ENCODE measurements at places on chromosomes 3 and 15. TPM values are rescaled to one million over a fixed set of nuclear protein-coding genes. Genes with fewer than 3 reads are reported as not detected.

SNAPC5 gene
- polyA plus RNA-seq, result 33.7 TPM

BNIP2 gene
- 44.4 TPM for polyA plus RNA-seq

GCNT3 gene
- polyA plus RNA-seq, result 0.23 TPM

ATP13A5 gene
- polyA plus RNA-seq, result 0.63 TPM

- DNase-seq, result no peak
Measured at GRCh38 chr3:124246949-124247348, 255.0 kb upstream of the ROPN1 start.

DNA sequence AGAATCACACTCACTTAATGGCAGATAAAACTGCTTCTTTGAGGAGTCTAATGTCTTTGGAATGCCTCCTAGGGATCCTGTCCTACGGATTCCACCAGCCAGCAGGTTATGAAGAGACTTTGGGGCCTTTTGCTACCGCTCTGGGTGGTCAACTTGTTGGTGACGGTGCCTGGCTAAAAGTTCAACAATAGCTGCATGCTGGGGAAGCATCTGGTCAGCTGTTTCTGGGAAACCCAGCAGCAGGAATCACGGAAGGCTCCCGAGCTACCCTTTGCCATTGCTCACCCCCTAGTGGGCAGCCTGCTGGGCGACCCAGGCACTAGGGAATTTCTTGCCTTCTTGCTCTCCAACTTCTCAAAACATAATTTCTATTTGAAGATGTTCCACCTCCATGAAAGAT is 263.3 kb downstream of the NEK10 start:
- DNase-seq, result no peak

DNA sequence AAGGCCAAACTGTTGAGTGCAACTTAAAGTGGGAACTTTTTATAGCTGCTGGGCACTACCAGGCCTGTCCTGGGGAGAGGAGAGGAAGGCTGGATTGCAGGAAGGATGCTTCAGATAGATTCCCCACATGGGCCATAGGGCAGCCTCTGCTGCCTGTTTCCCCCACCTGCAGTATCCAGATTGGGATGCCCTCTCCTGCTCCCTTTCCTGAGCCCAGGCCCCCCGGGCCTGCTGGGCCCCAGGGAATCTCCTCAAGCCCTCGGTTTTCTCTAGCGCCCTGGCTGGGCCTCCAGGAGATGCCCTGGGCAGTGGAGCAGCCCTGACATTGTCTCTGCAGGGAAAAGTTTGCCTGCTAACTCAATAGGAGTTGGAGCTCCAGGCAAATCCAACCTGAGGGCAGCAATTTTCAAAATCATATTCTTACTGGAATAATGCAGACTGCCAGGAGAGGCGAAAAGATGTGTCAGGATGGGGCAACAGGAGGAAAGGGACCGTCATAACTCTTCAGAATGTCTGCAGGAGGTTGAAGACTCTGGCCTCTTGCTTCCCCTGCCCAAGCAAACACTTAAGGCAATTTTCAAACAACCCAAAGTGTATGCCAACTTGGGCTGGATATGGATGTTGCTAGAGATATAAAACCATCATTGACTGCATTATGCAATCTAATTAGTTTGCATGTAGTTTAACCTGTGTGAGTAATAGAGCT is 4.4 kb downstream of the NR2F2 start:
- DNase-seq, result no peak

- DNase-seq, result no peak
Measured at GRCh38 chr15:68792901-68793766, 27.6 kb downstream of the ANP32A start.

GRCh38 chr15:56094171-56094570 is 100.8 kb upstream of the NEDD4 start:
- DNase-seq, result no peak

DNA sequence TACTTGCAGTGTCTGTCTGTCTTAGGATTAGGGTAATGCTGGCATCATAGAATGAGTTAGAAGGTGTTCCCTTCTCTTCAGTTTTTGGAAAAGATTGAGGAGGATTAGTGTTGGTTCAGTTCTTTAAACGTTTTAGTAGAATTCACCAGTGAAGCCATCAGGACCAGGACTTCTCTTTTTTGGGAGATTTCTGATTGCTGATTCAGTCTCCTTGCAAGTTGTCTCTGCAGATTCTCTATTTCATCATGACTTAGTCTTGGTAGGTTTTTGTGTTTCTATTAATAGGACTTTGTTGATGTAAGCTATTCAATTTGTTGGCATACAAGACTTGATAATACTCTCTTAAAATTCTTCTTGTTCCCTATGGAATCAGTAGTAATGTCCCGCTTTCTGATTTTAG is 48.9 kb downstream of the STT3B start:
- no peak for DNase-seq

DNA sequence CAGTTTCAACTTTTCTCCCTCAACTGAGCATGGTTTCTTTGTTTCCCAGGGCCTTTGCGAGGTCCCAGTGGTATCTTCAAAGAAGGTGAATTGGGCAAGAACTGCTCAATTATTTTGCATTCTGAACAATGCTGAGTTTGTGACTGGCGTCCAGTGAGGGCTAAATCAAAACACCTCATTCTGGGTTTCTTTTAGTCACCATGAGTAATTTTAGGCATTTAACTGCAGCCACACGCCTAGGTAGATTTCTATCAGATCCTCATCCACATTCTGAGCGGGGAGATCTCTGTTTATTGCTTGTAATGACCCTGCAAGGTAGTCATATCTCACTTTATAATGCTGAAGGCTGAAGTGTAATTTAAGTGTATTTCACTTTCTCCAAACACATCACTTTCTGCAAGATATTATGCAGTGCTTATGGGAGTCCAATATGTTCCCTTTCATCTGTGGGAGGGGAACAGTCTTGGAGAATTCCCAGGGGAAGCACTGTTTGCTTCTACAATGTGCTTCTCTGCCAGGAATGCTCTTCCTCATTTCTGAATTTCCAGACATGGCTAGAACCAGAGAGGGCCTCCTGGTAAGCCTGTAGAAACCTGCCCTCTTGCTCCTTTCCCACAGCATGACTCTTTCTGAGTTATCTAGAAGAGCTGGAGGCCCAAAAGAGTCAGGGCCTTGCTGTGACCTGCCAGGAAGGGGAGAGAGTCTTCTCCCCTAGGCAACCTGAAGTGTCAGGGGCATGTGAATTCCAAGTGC is 91.7 kb downstream of the FRMD4B start:
- DNase-seq, result no peak

- DNase-seq, result no peak
Measured at GRCh38 chr3:117485841-117486240, 776.3 kb downstream of the TUSC7 start.

DNA sequence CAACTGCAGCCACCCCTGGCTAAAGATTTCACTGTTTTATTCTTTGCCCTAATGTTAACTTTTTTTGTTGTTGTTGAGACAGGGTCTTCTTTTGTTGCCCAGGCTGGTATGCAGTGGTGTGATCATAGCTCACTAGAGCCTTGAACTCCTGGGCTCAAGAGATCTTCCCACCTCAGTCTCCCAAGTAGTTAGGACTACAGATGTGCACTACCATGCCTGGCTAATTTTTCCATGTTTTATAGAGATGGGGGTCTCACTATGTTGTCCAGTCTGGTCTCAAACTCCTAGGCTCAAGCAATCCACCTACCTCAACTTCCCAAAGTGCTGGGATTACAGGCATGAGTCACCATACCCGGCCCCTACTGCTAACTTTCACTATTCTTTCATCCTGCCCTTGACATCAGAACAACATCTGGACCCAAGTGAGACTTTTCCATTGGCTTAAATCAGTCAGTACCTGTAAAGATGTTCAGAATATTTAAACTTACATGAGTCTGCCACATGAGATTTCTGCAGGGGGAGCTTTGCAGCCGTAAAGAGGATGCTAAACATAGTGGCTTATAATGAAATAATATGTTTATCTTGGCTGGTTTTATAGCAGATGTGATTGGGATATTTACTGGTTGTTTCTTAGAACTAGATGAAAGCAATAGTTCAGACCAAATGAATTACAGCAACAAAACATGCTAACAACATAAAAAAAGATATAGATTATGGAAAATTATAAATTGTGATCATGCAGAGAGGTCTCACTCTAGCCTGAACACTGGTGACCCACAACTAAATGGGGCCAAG is 73.6 kb downstream of the HMG20A start:
- no peak for DNase-seq

DNA sequence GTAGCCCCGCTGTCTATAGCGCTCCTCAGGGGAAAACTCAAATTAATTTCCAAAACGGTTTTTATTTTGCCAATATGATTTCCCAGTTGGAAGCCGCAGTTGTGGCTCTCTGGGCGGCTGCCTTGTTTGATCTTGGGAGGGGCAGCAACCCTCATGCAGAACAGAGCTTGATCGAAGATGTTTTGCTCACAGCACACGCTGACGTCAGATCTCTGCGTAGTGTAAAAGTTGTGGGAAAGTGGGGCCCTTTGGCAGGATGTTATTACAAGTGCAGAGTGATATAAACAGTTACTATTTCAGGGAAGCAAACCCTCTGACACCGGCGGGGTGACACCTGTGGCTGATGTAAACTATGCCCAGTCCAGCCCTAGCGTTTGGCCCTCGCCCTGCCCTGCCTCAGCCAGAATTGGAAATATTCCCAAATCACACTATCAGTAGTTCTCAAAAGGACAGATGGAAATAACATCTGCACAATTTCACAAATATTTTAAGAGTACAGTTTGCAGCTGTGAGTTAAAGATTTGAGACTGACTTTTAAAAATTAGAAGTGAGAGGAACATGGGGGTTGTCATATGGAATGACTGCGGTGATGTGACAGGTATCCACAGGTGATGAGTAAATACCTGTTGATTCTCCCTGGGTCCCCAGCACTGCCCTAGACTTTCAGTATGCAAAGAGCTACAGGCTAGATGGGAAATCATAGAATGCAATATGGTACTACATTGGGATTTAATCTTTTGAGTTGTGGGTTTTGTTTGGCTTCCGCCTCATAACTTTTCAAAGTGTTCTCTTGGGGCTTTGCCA is 1.7 kb downstream of the SYNM start:
- DNase-seq, result no peak

DNA sequence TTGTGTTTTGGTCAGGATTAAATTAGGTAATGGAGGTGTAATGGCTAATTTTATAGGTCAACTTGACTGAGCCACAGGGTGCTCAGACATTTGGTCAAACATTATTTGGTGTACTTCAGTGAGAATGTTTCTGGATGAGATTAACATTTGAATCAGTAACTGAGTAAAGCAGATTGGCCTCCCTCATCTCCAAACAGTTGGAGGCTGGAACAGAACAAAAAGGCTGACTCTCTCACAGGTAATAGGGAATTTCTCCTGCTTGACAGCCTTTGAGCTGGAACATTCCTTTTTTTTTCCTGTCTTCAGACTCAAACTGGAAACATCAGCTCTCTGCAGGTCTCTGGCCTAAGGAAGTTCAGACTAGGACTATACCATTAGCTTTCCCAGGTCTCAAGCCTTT is 280.7 kb downstream of the ZBTB20 start:
- no peak for DNase-seq

- DNase-seq, result peak; percentile 16
Measured at GRCh38 chr15:53437366-53437765, 322.1 kb downstream of the WDR72 start.

DNA sequence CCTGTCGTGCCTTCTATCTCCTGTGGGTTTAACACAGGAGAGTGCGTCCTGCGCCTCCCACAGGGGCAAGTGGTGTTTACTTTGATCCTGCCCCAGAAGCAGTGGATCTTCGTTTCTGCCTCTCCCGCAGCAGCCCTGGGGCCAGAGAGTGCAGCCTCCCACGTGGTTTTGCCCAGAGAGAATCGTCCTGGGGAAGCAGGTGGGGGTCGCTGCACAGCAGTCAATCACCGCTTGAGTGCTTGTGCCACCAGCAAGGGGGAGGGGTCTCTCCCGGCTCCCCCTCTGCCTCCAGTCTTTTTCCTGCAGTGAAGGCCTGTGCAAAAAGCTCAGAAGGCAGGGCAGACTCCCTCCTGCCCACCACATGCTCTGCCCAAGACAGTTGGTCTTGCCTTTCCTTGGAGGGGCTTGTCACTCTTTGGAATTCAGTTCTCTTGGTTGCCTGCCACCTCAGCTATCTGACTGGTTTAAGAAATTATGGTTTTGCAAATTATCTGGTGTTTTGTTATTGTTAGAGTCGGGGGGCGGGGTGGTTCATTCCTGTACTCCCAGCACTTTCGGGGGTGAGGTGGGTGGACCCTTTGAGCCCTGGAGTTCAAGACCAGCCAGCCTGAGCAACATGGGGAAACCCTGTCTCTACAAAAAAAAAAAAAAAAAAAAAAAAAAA is 26.9 kb downstream of the STOML1 start:
- no peak for DNase-seq

DNA sequence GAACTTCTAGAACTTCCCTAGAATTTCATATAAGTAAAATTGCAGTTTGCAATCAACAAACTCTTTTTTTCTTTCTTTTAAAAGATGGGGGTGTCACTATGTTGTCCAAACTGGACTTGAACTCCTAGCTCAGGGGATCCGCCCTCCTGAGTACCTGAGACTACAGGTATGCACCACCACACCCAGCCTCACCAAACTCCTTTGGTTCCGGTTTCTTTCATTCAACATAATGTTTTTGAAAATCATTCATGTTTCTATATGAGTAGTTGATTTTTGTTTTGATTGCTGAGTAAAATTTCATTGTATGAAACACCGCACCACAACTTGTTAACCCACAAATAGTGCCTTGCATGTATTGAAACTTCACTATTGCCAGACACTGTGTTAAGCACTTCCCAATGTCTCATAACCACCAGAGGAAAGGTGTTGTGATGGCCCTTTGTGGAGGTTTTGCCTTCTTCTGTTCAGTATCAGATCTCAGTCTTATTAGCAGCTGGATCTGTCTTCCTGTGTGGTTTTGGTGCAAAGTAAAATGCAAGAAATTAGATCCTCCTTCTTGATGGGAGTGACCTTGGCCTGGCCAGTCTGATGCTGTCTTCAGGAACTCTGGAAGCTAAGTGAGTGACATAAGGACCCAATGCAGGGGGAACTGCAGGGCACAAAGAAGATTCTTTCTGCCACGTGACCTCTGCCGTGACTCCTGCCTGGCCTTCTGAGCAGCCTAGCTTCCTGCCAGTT is 78.8 kb upstream of the UBE2E1 start:
- DNase-seq, result no peak

- no peak for DNase-seq
Measured at GRCh38 chr3:49745986-49746385, 22.2 kb upstream of the GMPPB start.

Measured in forelimb muscle (tissue), 1 donor.